ENCODE measurements at places on chromosomes 1 and 21. TPM values are rescaled to one million over a fixed set of nuclear protein-coding genes. Genes with fewer than 3 reads are reported as not detected.
A peak's percentile ranks its signal among the peaks of the same experiment; 100 is the strongest.

- no peak for DNase-seq
Observed at GRCh38 chr21:26397545-26397944, 175.5 kb downstream of the CYYR1 start.

DNA sequence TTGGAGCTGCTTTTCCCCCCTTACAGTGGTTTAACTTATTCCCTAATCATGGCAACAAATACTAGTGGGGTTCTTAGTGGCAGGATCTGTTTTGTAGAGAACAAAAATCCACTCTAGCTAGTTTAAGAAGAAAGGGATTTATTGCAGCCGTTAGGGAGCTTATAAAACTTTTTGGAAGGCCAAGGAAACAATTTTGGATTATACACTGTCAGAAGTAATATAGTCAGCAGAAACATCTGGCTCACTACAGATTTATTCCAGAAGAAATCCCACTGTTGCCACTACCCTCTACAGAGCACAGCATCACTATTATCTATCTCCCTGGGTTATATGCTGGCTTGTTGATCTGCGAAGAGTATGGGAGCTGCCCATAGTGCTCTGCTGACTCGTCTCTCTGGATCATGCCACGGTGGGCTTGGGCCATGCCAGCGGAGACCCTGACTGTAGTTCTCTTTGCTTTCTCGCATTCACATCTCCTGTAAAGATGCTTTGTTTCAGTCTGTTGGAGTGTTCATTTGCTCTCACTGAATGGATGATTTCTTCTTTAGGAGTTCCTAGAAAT, 107.5 kb downstream of the ODF2L start:
- DNase-seq = no peak

DNA sequence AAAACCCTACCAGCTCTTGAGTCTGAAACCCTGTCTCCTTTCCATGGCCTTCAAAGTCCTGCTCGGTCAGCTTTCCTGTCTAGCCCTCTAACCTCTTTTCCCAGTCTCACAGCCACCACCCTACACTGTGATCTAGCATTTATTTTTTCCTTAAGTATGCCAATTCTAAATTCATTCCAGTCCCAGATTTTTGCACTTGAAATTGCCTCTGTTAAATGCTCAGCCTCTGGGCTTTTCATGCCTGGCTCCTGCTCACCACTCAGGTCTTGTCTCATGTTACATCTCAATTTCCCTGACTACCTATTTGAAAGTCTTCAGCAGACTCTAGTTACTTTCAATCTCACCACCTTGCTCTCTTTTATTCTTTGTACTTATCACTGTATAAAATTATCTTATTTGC, 176.2 kb downstream of the ADGRL4 start:
- no peak for DNase-seq

DNA sequence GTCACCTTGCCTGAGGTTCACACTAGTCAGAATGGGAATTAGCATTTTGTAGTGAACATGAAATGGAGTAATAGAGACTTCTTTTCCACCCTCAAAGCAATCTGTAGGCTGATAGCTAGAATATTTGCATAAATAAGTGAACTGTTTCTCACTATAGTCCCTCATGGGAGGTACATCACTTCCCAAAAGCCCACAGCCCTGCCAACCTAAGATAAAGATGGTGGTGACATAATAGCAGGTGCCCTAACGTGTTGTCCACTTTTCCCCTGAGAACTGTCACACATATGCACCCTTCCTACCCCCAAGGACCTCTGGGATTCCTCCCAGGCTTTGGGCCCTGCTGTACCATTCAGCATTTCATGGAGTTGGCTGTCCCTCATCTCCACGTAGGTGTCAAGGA, 4.4 kb downstream of the TMEM35B start:
- no peak for DNase-seq

DNA sequence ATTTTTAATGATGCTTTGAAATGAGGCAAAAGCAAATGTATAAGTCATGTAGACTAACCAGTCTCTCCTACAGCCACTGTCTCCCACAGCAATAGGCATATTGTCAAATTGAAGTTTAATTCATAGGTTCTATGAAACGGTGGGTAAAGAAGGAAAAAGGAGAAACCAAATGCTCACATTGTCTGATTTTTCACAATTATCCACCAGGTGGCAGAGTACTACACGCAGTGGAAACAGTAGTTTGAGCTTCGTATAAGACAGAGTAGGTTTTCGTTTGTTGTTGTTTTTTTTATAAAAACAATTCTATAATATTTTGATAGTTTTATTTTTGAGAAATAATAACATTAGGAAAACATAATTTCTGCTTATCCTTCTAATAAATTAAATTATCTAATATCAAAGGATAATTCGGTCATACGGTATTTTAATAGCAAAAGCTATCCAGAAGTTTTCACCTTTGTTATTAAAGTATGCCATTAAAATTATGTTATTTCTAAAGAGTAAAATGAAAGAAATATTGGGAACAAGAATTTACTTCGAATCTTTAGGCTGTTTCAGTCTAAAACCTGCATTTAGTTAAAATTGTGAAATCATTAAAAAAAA, 39.1 kb downstream of the TYW3 start:
- peak; percentile 36 for DNase-seq

DNA sequence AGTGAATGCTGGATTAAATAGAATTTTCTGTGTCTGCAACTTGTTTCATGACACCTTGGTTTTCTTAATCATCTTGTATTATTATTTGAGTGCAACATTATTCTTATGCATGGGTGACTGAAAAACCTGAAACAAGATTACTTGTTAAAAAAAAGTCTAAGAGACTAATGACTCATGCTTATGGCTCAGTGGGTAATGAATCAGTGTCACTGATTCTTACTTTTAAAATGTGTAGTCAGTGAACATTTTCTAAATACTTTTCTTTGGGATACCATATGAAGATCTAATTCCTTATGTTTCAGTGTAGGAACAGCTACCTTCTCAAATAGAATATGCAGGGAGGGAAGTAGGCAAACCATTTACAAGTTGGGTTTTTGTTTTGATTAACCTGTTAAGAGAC, 65.5 kb downstream of the PRKAA2 start:
- no peak for DNase-seq

GRCh38 chr1:25710583-25711347, 89.2 kb upstream of the SELENON start:
- DNase-seq = no peak

GRCh38 chr1:72954943-72955342, 672.6 kb upstream of the NEGR1 start:
- DNase-seq = no peak

GRCh38 chr1:202568826-202569225, 141.4 kb downstream of the SYT2 start:
- no peak for DNase-seq

- DNase-seq = peak; percentile 38
Observed at GRCh38 chr1:31669786-31670592, 25.3 kb upstream of the PEF1 start.

DNA sequence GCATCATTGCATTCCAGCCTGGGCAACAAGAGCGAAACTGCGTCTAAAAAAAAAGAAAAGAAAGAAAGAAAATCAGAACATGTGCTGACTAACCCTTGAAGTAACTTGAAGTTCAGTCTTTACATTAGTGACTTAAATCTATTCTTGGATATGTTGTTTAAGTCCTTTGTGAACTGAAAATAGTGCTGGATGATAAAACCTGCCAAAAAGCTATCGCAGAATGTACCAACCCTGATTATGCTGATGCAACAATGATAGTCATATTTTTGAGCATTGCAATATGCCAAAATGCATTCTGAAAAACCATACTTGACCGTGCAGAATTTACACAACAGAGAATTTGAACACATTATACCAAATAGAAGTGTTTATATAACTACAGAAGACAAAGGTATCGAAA, 30.7 kb downstream of the SHISAL2A start:
- no peak for DNase-seq

The OR2L3 gene
- not detected for polyA plus RNA-seq

The S100A7A gene
- polyA plus RNA-seq = not detected

The EVA1C gene
- polyA plus RNA-seq = 3.5 TPM

The KIF21B gene
- 3.0 TPM for polyA plus RNA-seq

The RNF186 gene
- polyA plus RNA-seq = 0.33 TPM

The PLEKHN1 gene
- 0.61 TPM for polyA plus RNA-seq

The NES gene
- polyA plus RNA-seq = 156 TPM

The DNAJC6 gene
- 6.2 TPM for polyA plus RNA-seq

The SRGAP2 gene
- polyA plus RNA-seq = 61.4 TPM

The GBP7 gene
- 0.17 TPM for polyA plus RNA-seq

The HSPB7 gene
- polyA plus RNA-seq = 4.3 TPM

All from right renal pelvis (tissue), 4 donors.